Naive thymus-derived CD8-positive, alpha-beta T cell (primary cell): ENCODE measurements at places on chromosomes 3 and 15.

GRCh38 chr3:71064956-71065763 lies 518.4 kb downstream of the FOXP1 start:
- peak overlapping the region; percentile 97 for H3K27ac ChIP-seq
- no peaks in the 10 kb centered on the region for H3K27me3 ChIP-seq
- peaks cover 2% of the 10 kb centered on the region for H3K36me3 ChIP-seq
- peak; percentile 56 for DNase-seq
- peaks cover 67% of the 10 kb centered on the region for H3K4me1 ChIP-seq

DNA sequence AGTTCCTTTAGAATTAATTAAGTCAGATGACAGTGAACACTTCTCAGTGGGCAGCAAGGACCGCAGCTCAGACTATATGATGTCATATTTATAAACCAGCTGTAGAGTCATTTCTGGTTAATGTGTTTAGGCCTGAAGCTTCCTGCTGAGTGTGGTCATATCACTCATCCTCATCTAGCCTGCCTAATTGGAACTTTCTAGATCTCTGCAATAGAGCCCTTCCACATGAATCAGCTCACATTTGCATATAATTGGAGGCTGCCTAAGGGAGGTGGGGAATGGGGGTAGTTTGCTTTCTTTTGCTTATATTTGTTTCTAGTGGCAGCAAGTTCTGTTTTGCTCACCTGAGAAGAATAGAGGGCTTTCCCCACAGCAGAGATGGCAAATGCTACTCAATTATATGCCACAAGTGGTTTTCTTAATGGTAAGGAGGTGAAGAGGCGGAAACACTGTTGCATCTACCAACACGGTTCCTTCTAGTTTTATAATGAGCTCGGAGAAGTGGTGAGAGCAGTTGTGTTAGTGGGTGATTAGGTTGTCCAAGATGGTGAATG lies 148.1 kb downstream of the KLHL25 start:
- peaks cover 9% of the 10 kb centered on the region for H3K36me3 ChIP-seq
- peaks cover 49% of the 10 kb centered on the region for H3K4me1 ChIP-seq
- no peaks in the 10 kb centered on the region for H3K27me3 ChIP-seq
- H3K27ac ChIP-seq: no peak overlapping the region

DNA sequence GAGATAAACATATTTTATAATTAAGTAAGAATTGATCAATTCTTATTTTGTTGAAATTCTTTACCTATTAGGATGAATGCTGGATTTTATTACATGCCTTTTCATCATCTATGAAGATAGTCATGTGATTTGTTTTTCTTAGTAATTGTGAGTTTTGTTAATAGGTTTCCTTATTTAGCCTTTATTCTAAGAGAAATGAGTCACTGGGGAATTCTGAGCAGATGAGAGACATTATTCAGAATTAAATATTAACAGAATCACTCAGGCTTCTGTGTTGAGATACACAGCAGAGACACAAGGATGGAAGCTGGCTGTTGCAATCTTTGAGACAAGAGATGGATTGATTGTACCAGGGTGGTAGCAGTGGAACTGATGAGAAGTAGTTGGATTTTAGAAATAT lies 7.4 kb upstream of the ANO10 start:
- H3K27ac ChIP-seq: no peak overlapping the region
- DNase-seq: no peak
- no peaks in the 10 kb centered on the region for H3K4me1 ChIP-seq
- peaks cover 8% of the 10 kb centered on the region for H3K36me3 ChIP-seq
- H3K4me3 ChIP-seq: no peak overlapping the region
- H3K27me3 ChIP-seq: peaks cover 18% of the 10 kb centered on the region

GRCh38 chr15:69138963-69139362 lies 21.5 kb upstream of the GLCE start:
- no peak overlapping the region for H3K4me3 ChIP-seq
- no peaks in the 10 kb centered on the region for H3K4me1 ChIP-seq
- peaks cover 32% of the 10 kb centered on the region for H3K27me3 ChIP-seq
- DNase-seq: no peak
- no peak overlapping the region for H3K27ac ChIP-seq
- no peaks in the 10 kb centered on the region for H3K36me3 ChIP-seq

DNA sequence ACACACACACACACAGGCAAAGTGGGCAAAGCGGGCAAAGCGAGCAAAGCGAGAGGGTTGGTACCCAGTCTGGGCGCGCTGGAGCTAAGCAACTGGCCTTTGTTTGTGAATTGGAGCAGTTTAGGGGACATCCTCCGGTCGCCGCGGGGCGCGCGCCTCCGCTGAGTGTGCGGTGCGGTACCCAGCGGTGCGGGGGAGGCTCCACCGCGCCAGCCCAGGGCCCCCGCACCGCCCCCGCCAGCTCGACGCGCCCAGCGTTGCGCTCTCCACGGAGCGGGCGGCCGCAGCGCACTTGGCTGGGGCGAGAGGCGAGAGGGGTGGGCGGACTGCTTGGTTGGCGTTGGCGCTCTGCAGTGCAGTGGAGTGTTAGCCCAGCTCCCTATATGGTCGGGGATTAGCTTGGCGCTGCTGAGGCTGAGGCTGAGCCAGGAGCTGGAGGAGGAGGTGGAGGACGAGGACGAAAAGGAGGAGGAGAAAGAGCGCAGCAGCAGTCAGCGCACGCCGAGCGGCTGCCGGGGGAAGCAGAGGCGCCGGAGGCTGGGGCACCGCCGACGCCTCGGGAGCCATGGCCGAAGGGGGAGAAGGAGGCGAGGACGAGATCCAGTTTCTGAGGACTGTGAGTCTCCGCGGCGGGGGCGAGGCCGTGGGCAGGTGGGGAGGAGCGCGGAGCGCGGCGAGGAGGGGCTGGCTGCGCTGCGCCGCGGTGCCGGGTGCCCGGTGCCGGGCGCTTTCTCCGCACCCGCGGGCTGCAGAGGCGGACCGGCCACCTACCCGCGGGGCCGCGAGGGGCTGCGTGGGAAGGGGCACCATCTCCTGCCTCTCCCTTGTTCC lies at the start of gene RYR3:
Gene RYR3, plus strand, starts transcription at position 487 of the 831 bp plus-strand sequence. Its CDS starts 79 bp downstream, at position 566.
- no peak within 1 kb of the TSS for H3K27ac ChIP-seq
- no peak for DNase-seq
- peaks cover 62% of the 10 kb centered on the region for H3K27me3 ChIP-seq
- H3K4me3 ChIP-seq: peak within 1 kb of the TSS; percentile 51
- H3K4me1 ChIP-seq: peaks cover 3% of the 10 kb centered on the region
- H3K36me3 ChIP-seq: peaks cover 4% of the 10 kb centered on the region

DNA sequence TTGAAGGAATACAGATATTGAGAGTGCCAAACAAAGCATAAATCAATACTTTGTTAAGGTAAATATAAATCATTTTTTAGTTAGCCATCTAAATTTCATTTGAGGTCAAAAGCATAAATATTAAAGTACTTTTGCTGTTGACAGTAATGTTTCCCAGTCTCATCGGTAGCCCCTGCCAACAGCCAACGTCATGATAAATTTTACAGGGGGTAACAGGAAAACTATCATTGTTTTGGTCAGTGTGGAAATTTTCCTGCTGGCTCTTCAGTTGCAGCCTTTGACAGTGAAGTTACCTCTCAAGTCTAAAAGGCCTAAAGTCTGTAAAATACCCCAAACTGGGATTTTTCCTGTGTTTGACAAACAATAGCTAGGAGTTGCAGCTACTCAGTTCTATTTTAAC lies 37.3 kb upstream of the TTC14 start:
- no peak overlapping the region for H3K4me3 ChIP-seq
- no peak overlapping the region for H3K27ac ChIP-seq
- DNase-seq: no peak
- H3K4me1 ChIP-seq: no peaks in the 10 kb centered on the region

DNA sequence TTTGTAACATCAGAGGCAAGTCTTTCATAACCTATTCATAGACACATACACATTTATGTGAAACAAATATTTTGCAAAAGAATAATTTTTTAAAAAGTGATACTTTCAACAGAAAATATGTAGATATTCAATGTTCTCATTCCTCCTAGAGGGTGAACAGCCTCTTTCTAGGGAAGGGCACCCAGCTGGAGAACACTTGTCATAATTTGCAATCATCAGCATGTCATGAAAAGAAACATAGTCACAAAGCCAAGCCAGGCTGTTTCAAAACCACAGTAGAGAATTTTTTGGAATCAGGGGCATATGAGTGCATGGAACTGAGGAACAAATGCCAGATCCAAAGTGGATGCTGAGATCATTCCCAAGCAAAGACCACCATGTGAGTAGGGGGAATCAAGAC lies 406.9 kb upstream of the ADAMTS9 start:
- H3K27me3 ChIP-seq: no peaks in the 10 kb centered on the region
- no peak overlapping the region for H3K27ac ChIP-seq
- DNase-seq: no peak
- no peaks in the 10 kb centered on the region for H3K4me1 ChIP-seq
- H3K36me3 ChIP-seq: no peaks in the 10 kb centered on the region

GRCh38 chr3:114178770-114179368 lies at the start of gene DRD3:
Gene DRD3, minus strand, starts transcription at chr3:114179052. Its CDS starts 7,060 bp downstream, at chr3:114171992.
- H3K4me3 ChIP-seq: no peak within 1 kb of the TSS
- H3K4me1 ChIP-seq: peaks cover 3% of the 10 kb centered on the region
- no peaks in the 10 kb centered on the region for H3K36me3 ChIP-seq
- DNase-seq: no peak

GRCh38 chr3:158668506-158668905 lies 3.9 kb downstream of the LXN start:
- H3K4me1 ChIP-seq: peaks cover 28% of the 10 kb centered on the region
- H3K36me3 ChIP-seq: no peaks in the 10 kb centered on the region
- H3K27me3 ChIP-seq: no peaks in the 10 kb centered on the region
- H3K27ac ChIP-seq: no peak overlapping the region
- DNase-seq: no peak

- DNase-seq: peak; percentile 34
- peak overlapping the region; percentile 97 for H3K27ac ChIP-seq
- H3K36me3 ChIP-seq: no peaks in the 10 kb centered on the region
- H3K27me3 ChIP-seq: no peaks in the 10 kb centered on the region
- peaks cover 47% of the 10 kb centered on the region for H3K4me1 ChIP-seq
Observed at GRCh38 chr3:111979434-111980038, 710 bp downstream of the ABHD10 start.

GRCh38 chr15:44566155-44566540 lies 29.2 kb downstream of the EIF3J start:
- no peaks in the 10 kb centered on the region for H3K36me3 ChIP-seq
- no peak for DNase-seq
- no peaks in the 10 kb centered on the region for H3K27me3 ChIP-seq
- H3K4me3 ChIP-seq: no peak overlapping the region

- peak overlapping the region; percentile 100 for H3K4me3 ChIP-seq
- H3K36me3 ChIP-seq: peaks cover 19% of the 10 kb centered on the region
- no peaks in the 10 kb centered on the region for H3K27me3 ChIP-seq
- peak; percentile 85 for DNase-seq
- H3K4me1 ChIP-seq: peaks cover 39% of the 10 kb centered on the region
Observed at GRCh38 chr3:185936814-185937688, 763 bp downstream of the TRA2B start.
